ENCODE measurements at places on chromosomes 16 and 17.

- no peak for DNase-seq
These were observed 5.5 kb upstream of the DNAI2 start for GRCh38 chr17:74268558-74268957.

- DNase-seq, result peak; percentile 87
These were observed 5.5 kb downstream of the GAS2L2 start for GRCh38 chr17:35747540-35748017.

DNA sequence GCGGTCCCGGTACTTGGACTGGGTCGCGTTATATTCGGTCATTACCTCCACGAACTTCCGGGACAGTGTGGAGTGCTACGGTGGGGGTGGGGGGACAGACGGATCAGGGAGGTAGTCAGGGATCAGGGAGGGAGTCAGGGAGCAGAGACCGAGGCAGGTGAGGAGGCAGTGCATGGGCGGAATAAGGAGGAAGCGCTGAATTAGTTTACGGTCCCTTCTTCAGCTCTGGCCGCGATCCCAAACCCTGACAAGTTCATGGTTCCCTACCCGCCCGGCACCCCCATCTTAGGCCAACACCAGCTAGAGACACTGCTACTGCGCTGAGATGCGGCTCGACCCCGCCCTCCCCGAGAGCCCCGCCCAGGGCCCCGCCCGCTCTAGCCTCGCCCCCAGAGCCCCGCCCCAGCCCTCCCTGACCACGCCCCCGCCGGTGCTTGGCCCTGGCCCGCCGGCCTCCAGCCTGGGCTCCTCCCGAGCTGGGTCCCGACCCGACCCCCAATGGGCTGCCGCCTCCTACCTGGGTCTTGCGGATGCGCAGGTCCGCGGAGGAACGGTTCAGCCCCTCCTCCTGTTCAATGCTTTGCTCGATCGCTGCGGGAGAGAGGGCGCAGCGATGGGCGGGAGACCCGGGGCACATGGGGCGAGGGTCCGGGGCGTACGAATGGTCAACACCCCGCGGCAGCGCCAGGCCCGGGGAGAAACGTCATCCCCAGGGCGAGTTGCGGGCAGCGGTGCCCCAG is 12.1 kb downstream of the HSD3B7 start:
- DNase-seq, result peak; percentile 76

DNA sequence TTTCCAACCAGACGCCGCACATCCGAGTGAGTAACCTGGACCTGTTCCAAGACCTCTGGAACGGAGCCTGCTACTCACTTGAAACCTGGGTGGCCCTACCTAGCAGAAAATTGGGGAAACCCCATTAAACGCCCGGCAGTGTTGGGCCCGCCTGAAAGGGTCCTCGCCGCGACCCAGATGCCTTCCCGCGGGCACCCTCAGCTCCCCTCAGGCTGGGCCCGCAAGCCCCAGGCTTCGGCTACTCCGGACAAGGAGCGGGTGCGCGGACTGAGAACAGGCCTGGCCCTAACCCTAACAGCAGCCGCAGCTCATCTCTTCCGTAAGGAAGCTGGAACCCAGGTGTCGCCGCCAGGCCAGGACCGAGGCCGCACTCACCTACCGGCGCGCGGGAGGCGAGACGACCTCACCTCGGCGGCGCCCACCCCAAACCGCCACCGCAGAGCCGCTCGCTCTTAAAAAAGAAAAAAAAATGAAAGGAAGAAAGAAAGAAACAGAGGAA is 344 bp downstream of the PSME3IP1 start:
- peak; percentile 84 for DNase-seq
